ENCODE measurements at places on chromosomes 2 and 18.

DNA sequence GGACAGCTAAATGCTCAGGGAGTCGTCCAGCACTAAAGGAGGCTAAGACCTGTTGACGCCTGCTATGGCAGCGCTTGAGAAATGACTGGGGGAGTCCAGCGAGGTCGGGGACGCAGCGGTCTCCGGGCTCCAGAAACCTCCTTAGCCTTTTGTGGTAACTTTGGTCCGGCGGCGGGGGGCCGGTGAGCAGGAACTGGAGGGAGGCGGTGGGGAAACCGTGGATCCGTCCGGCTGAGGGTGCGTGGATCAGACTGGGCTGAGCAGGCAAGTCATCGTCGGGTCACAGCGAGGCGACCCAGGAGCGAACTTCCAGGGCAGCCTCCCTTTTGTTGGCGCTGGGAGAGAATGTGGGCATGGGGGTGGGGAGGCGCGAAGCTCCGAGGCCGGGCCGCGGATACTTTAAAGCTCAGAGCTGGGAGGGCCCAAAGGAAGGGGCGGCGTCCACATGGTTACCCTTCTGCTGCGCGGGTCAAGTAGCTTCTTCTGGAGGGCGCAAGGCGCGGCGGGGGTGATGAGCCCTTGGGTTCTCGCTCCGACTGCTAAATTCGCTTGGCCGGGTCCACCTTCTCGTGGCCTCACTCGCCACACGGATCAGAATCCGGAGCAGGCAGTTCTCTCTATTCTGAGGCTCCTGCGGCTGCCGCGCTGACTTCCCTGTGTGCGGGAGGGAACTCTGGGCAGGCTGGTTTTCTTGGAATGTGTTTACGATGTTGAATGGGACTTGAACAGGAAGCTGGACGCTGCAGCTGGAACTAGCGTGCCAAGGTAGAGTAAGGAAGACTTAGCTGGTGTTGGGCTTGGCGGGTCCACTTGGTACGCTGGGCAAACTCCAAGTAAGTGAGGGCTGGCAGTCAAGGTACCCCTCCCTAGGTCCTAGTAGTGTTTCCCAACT is 920 bp downstream of the GULP1 start:
- DNase-seq, result peak; percentile 0

- no peak for DNase-seq
Observed at GRCh38 chr2:148282201-148282600, 261.3 kb downstream of the MBD5 start.

GRCh38 chr18:69789794-69790193 is 157.9 kb downstream of the CD226 start:
- DNase-seq, result no peak

DNA sequence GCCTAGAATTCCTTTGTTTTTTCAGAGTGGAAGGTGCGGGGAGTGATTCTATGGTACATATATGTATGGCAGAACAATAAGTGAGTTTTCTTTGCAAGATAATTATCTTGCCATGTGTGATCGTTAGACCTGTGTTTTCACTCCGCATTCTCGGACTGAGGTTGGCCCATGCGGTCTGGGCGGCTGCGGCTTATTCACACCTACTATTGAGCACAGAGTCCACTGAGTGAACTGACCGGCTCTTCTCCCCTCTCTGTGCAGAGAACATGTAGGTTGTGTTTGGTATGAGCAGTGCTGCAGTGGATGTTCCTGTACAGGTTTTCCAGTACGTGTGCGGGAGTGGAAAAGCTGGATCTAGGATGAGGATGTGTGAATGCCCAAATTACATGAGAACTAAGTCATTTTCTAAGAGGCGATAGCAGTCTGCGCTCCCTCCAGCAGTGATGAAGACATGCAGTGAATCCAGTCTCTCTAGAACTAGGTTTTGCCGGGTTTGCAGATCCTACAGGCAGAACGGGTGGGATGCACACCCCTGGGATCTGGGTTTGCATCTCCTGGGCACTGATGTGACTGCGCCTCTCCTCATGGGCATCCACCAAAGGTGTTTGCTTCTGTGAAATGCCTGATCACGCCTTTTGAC is 27.1 kb downstream of the MTERF4 start:
- no peak for DNase-seq

DNA sequence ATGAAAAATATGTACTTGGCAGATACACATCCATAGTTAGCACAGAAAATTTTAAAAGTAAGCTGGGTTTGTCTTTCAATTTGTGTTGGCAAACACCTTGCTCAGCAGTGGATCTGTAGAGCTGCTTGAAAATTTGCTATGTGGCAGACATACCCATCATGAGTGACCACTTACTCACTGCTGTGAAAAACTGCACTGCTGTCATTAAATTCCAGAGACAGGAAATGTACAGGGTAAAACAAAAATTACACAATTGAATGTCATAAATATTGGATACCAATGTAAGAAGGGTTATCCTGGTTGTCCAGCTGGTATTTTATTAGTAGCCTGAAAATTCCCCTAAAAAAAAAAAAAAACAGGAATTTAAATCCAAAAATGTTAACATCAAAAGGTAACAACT is 24.5 kb downstream of the NIF3L1 start:
- no peak for DNase-seq

GRCh38 chr2:184780944-184781343 is 182.6 kb downstream of the ZNF804A start:
- DNase-seq, result no peak

GRCh38 chr2:97992836-97993825 is 2.6 kb downstream of the TMEM131 start:
- no peak for DNase-seq

DNA sequence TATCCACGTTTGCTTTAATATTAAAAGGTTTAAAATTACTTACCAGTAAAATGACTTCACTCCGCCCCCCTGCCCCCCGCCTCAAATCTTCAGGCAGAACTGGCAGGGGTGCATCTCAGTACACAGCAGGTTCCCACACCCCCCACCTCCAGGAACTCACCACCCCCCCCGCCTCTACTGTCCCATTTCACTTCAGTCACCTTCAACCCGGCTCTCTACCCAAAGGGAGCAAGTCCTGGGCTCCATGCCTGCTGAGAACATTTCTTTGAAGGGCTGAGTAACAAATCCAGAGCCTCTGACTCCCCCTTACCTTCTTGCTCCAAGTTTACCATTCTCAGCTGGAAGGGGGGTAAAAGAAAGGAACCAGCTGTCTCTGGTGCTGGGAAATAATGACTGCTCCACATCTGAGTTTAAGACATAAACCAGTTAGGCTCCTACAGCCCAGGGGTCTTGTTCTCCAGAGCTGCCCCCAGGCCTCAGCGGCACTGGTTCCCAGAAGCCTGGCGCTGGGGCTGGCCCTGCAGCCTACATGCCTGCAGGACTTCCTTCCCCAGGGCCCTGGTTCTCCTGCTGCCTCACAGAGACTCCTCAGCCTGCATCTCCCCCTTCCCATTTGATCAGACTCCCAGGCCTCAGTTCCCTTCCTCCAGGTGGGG is 42.8 kb downstream of the DNMT3A start:
- DNase-seq, result no peak

DNA sequence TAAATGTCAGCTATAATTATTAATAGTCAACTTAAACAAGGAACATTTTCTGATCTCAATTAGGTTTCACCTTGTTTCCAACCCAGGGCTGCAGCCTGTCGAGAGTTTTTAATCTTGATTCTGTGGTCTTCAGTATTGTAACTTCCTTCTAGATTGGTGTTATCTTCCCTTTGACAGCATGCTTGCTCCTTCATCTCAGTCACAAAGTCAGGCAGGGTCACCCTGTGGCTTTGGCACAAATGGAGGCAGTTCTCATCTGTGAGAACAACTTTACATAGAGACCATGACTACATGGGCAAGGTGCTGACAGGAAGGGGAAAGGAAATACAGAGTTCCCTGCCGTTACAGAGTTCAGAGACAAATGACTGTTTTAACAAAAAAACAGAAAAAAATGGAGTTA is 50.5 kb downstream of the HNRNPLL start:
- no peak for DNase-seq

All from activated CD4-positive, alpha-beta T cell treated with anti-CD3 and anti-CD28 coated beads, Interleukin-2, amount 50 U/mL, for 48 hours (primary cell).